ENCODE measurements at places on chromosomes 5 and 9.

GRCh38 chr9:70959366-70959765 is 162.1 kb downstream of the TRPM3 start:
- DNase-seq = no peak

DNA sequence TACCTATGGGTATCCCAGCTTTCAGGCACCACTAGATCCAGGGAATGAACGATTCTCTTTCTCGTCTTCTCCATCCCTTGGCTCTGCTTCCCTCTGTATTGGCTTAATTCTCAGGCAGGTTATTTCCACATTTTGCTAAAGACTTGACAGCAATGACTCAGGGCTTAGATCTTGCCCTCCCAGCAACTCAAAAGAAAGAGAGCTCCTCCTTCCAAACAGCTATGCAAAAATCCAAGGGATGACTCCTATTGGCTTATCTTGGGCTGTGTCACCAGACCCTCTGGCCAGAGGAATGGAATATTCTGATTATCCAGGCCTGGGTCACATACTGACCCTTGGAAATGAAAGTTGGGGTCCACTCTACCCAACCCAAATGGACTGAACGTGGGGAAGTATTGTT is 270.2 kb downstream of the NTRK2 start:
- DNase-seq = no peak

GRCh38 chr9:129252937-129253802 is 75.1 kb upstream of the IER5L start:
- DNase-seq = no peak

- DNase-seq = no peak
Observed at GRCh38 chr9:92711146-92711545, 41.2 kb upstream of the IPPK start.

GRCh38 chr5:148685520-148686134 is 31.3 kb upstream of the HTR4 start:
- no peak for DNase-seq

- no peak for DNase-seq
Observed at GRCh38 chr5:138610918-138611677, 35.9 kb upstream of the HSPA9 start.

GRCh38 chr9:84856181-84856632 is 186.7 kb downstream of the NTRK2 start:
- no peak for DNase-seq

DNA sequence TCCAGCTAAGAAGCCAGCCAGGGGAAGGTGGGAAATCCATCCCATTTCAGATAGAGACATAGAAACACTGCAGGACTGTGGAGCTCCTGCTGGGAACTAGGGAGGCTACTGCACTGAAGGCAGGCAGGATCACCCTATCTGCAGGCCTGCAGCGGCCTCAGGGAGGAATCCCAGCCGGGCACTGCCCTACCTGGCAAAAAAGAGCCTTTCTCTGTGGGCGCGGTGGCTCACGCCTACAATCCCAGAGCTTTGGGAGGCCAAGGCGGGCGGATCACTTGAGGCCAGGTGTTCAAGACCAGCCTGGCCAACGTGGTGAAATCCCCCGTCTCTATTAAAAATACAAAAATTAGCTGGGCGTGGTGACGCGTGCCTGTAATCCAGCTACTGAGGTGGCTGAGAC is 71.4 kb upstream of the PHYKPL start:
- no peak for DNase-seq

GRCh38 chr5:104045987-104046386 is 483.4 kb upstream of the NUDT12 start:
- no peak for DNase-seq

DNA sequence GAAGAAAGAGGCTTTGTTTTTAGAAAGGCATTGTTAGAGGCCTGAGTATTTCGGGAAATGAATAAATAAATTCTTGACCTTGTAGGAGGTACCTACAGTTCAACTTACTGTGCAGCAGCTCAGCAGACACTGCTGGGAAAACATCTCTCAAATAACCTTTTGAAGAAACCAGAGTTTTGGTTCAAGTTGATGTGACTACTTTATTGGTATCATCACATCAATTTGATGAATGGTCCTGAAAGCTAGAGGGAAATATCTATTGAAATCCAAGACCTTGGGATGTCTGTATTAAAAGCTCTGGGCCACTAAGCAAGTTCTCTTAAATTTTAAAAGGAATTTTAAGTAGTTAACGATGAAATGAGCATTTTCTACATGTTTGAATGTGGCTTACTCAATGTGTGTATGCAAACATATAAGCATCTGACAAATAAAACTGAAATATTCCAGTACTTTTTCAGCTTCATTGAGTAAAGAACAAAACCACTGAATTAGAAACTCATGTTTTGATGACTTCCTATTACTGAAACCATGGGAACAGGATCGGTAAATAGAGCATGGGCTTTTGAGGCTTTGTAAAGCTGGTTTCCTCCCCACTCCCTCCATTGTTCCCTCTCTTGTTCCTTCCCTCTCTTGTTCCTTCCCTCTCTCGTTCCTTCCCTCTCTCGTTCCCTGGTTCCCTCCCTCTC is 36.7 kb downstream of the SLC27A6 start:
- no peak for DNase-seq

DNA sequence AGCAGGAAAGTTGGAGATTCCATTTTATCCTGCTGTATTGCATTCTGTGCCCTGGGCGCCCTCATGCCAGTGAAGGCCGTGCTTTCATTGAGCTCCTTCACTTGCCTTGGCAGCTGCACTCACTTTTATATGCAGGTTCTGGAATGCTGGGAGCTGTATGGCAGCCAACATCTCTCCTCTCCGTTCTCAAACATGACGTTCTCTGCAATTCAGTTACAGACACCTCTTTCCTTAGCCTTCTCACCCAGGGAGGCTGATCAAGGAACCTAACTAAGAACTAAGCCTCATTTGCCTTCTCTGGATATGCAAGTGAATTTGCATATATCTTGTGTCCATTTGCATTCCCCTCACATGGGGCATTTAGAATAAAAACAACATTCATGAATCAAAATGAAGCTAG is 29.4 kb upstream of the PURA start:
- no peak for DNase-seq

GRCh38 chr5:112914584-112914983 is 7.4 kb downstream of the REEP5 start:
- no peak for DNase-seq
